Fibroblast of pulmonary artery (primary cell): ENCODE measurements at places on chromosomes 3 and 15.

DNA sequence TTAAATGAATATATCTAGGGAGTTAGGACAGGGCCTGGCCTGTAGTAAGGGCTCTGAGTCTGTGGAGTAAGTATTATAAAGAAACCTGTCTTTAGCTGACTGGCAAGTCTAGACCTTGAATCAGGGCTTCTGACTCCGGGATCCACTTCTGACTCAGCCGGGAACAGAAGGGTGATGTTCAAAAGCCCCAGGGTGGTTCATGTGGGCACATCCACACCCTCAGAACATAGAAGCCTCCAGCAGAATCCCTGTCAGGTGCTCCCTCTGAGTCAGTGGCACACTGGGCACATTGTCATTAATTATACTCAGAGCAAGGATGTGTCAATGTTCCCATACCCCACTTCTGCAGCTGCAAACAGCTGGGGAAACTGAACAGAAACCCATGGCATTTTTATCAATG lies 26.7 kb upstream of the SNRK start:
- no peak for DNase-seq

DNA sequence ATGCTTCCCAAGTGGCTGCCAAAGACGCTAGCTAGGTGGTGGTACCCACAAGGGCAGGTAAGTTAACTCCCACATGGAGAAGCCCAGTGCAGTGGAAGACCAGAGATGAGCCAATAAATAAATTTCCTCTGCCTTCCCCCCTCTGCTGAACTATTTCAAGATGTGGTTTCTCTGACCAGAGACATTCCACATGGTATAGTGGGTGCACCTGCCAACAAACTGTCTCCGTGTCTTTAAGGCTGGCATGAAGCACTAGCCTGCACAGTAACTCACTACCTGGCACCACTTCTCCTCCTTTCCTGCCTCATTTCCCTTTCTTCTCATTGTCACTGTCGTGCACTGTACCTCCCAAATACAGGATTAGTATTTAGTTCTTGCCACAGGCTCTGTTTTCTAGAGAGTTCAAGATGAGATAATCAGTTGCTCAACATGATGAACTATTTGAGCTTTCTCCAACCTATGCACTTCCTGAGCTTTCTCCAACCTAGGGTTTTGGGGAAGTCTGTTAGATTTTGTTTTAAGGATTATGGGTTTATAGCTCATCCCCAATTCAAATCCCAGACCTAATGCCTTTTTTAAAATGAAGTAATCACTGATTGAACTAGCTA lies 8.4 kb upstream of the CRTAP start:
- DNase-seq: no peak

DNA sequence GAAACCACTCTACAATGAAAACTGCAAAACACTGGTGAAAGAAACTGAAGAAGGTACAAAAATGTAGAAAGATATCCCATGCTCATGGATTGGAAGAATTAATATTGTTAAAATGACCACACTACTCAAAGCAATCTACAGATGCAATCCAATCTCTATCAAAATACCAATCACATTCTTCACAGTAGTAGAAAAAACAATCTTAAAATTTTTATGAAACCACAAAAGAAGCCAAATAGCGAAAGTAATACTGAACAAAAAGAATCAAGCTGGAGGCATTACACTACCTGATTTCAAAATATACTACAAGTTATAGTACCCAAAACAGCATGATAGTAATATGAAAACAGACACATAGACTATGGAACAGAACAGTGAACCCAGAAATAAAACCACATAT lies 36.9 kb downstream of the TXNRD3 start:
- peak; percentile 11 for DNase-seq

GRCh38 chr15:43941555-43941954 lies 114.8 kb downstream of the WDR76 start:
- no peak for DNase-seq

DNA sequence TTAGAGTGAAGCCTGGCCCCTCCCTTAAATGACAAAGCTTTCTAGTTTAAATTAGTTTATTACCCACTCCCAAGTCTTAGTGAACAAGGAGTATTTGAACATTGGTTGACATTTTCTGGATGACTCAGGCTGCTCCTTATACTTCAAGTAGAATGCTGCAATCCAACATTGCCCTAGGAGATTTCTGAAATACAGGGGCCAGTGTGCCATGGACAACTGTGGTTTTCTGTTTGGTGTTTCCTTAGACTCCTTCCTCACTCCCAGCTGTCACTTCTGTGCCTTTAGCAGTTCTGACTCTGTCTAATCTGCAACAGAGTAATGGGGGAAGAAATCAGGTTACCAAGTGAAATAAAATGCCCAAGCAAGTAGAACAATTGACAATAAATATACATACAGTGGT lies 116.1 kb upstream of the P2RY1 start:
- DNase-seq: no peak

DNA sequence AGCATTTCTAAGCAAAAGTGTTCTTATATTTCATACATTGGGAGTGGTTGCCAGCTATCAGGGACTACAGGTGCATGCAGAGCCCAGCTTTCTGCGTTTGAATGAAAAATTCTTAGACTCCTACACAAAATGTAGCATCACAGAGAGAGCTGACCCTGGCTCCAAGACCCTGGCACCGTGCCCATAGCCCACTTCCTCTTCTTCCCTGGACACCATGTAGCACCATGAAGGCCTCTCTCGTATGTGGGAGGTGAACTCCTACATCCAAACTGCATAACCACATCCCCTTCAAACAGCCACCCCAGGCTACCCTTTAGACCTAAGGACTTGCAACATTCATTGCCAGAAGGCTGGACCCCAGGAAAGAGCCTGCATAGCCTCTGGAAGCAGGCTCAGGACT lies 35.8 kb upstream of the ATOSA start:
- no peak for DNase-seq

- no peak for DNase-seq
These were observed 98.2 kb upstream of the UBE3A start for GRCh38 chr15:25536801-25537611.

- no peak for DNase-seq
These were observed 207.6 kb downstream of the GAP43 start for GRCh38 chr3:115830764-115831395.

- DNase-seq: peak; percentile 57
These were observed 906.0 kb upstream of the ALCAM start for GRCh38 chr3:104460477-104461406.

GRCh38 chr3:160434071-160434470 lies 15.5 kb downstream of the TRIM59 start:
- DNase-seq: peak; percentile 66

DNA sequence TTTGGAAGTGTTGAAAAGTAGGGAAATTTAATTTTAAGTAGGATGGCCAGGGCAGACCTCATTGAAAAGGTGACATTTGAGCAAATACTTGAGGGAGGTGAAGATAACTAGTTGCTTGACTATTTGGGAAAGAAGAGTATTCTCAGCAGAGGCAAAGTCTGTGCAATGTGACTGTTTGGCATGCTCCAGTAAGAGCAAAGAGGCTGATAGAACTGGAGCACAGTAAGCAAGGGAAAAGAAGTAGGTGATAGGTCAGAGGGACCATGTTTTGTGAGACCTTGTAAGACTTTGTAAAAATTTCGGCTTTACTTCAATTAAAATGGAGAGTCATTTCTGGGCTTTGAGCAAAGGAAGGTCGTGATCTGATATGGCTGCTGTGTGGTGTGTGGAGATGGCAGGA lies 335.8 kb downstream of the ZIC1 start:
- DNase-seq: no peak

DNA sequence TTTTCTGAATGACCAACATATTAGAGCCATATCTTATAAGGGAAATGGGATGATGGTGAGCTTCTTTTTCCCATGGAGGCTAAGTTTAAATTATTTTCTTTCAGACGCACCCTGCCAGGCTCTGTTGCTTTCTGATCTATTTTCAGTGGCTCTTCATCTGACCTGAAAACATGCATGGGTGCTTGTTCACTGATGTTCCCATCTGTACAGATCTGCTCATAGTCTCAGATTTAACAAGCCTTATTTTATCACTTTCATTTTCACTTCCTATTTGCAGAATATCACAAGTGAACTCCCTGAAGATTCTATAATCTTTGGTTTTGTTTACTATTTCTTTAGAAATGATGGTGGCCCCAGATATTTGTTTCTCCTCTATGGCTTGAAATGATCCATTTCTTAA lies 31.1 kb upstream of the SUCLG2 start:
- no peak for DNase-seq

DNA sequence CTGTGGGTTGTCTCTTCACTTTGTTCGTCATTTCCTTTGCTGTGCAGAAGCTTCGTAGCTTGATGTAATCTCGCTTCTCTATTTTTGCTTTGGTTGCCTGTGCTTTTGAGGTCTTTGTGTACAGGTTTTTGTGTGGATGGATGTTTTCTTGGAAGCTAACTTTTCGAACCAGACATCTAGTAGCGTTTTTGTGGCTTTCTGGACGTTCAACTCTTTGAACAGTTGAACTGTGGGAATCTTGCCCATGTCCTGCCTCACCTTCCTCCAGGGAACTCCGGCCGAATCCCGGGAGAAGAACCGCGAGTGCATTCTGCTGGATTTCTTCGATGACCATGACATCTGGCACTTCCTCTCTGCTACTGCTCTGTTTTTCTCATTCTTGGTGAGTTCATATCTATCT lies 70.6 kb downstream of the USF3 start:
- no peak for DNase-seq

- no peak for DNase-seq
These were observed 87.9 kb upstream of the LINGO1 start for GRCh38 chr15:77720655-77721054.

GRCh38 chr3:155382396-155383042 lies 89.0 kb upstream of the STRIT1 start:
- DNase-seq: peak; percentile 65

DNA sequence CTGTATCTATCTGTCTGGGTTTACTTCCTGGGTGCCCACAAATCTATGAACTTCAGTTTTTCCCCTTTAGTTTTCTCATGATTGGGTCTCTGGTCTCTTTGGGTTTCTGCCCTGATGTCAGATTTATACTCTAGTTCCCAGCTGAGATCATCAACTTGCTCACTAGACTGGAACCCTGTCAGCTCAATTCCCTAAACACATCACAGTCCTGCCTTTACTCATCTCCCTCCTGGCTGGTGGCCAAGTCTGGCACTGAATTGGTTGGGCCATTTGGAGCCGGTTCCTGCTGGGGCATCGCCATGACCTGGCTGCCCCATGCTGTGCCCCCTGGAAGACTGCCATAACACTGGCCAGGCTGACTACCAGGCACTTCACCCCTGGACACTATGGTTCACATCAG lies 345.3 kb downstream of the CHST2 start:
- no peak for DNase-seq

DNA sequence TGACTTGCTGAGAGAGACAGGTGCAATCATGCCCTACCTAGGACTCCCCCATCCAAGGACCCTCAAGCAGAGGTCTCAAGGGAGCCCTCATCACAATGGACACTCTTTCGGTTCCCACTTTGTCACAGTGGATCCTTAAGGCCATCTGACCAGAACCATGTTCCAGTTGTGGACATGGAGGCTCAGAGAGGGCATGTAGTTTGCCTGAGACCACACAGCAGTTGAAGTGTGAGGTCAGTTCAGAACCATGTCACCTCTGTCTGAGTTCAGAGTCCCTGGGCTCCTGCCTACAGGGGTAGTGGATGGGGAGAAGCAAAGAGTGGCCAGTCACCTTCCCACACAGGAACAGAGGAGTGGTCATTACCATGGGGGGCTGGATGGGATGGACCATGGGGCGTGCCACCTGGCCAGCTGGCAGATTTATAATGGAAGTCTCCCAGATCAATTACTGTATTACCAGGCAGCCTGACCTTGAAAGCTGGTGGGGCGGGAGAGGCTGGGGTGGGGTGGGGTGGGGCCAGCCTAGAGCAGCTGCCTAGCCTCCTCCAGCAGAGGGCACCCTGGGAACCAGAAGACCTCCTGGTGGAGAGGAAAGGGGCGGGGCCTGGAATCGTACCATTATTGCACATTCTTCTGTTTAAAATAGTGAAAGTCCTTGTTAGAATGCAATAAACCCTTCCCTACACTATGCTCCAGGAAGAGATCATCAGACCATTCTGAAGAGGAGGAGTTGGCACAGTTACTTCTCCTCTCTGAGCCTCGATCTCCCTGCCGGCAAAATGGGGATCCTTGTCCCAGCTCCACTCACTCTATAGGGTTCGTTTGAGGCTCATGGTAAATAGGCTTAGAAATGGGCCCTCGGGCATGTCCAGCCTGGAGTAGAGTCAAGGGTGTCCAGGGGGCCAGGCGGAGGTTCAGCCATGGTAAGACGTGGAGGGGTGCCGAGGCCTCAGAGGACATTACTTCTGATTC lies 26.9 kb upstream of the LINGO1 start:
- DNase-seq: peak; percentile 50

- DNase-seq: peak; percentile 42
These were observed at the start of gene C3orf70 for GRCh38 chr3:185152410-185153170. C3orf70 (minus strand) TSS chr3:185153060; CDS start chr3:185152823, 237 bp downstream.

DNA sequence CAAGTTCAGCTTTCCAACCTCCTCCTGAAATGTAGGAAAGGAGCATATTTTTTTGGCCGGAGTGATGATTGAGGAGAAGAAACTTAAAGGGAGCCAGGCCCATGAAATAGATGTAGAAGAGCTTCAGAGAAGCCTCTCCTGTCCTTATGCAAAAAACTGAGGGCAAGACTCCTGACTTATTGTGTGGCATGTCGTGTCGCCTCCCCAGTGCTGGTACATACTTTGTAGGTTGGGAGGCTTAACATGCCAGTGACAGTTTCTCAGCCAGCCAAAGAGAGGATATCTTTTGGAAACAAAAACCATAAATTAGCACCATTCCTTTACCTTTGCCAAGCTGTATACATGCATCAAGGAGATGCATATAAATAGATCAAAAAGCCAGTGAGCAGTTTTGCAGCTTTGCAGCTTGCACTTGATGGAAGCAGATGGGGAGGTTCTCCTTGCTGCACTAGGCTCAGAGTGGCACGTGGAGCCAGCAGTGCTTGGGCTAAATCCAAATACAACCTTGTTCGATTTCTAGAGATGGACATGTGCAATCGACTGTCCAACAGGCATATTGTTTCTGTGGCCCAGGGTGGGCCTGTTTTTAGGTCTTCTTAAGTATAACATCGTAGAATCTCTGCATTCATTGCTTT lies 10.2 kb downstream of the SLCO3A1 start:
- no peak for DNase-seq

DNA sequence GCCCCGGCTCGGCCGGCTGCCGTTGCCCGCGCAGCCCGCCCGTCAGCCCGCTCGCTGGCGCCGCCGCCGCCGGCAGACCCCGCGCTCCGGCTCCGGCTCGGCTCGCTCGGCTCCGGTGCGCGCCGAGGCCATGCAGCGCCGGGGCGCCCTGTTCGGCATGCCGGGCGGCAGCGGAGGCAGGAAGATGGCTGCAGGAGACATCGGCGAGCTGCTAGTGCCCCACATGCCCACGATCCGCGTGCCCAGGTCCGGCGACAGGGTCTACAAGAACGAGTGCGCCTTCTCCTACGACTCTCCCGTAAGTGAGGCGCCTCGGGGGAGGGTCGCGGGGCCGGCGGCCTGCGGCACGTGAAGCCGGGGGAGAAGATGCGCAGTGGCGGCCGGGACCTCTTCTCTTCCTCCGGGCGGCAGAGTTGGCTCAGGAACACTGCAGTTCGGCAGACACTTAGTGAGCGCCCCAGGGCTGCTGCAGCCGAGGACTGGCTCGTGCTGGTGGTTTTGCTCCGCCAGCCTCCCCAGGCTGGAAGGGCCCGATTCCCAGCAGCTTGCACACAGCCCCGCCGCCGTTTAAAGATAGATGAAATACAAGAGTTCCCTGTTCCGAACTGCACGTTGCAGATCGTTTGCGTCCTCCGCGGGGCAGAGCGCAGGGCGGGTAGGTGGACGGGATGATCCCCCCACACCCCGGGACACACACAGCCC lies 407 bp downstream of the USP13 start:
- peak; percentile 85 for DNase-seq
